ENCODE measurements at places on chromosomes 6 and 20. TPM values are rescaled to one million over a fixed set of nuclear protein-coding genes. Genes with fewer than 3 reads are reported as not detected.
A peak's percentile ranks its signal among the peaks of the same experiment; 100 is the strongest.

Gene LPIN3
- 30.5 TPM for total RNA-seq

DNA sequence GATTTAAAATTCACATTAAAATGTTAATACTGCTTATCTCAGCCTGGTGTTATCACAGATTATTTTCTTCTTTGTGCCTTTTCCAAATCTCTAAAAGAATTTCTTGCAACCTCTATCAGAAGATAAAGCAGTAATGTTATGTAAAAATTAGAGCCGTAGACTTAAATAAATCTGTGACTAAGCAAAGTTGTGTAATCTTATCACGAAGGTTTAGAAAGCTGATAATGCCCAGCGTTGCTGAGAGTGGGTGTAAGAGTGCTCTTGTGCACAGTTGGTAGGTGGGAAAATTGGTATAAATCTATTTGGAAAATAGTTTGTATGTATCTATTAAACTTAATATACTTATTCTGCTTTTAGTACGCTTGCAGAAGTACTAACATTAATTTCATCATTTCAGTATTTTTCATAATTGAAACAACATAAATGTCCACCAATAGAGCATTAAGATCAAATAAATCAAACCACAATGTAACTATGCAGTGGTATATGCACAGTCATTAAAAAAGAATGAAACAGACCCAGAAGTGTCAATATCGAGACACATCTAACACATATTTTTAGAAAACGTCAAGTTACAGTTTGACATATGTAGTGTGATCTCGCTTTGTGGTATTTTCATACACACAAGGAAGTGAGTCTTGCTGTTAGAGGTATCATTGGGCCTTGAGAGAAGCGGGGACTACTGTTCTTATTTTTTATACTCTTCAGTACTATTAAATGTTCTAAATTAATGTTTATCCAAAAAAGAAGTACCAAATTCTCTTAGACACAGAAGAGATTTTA, 54.4 kb upstream of the PBOV1 start:
- H3K4me1 ChIP-seq: no peaks in the 10 kb centered on the region
- no peaks in the 10 kb centered on the region for H3K36me3 ChIP-seq
- H3K27ac ChIP-seq: no peak overlapping the region
- DNase-seq: no peak
- no peak overlapping the region for H3K4me3 ChIP-seq

Gene GPR6
- not detected for total RNA-seq

DNA sequence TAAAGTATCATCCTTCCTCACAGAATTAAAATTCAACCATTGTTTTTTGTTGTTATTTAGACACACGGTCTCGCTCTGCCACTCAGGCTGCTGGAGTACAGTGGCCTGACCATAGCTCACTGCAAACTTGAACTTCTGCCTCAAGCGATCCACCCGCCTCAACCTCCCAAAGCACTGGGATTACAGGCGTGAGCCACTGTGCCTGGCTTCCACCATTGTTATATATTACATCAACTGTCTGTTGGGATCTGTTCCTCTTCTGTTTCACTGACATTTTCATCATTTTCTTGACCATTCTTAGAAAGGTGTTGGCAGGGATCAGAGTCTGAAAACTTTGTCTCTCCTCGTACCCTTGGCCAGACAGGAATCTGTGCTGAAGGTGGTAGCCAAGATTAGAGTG, 21.3 kb upstream of the TULP1 start:
- H3K36me3 ChIP-seq: no peaks in the 10 kb centered on the region
- H3K4me3 ChIP-seq: no peak overlapping the region
- no peak overlapping the region for H3K27ac ChIP-seq
- no peak for DNase-seq

Gene TCF15
- total RNA-seq: not detected

Gene TUBB1
- total RNA-seq: 0.48 TPM

Gene TREM1
- total RNA-seq: 0.26 TPM

GRCh38 chr20:57615445-57615811, 4.8 kb downstream of the ZBP1 start:
- no peak for DNase-seq
- H3K27me3 ChIP-seq: no peaks in the 10 kb centered on the region
- H3K4me3 ChIP-seq: no peak overlapping the region
- H3K4me1 ChIP-seq: no peaks in the 10 kb centered on the region
- no peak overlapping the region for H3K27ac ChIP-seq

DNA sequence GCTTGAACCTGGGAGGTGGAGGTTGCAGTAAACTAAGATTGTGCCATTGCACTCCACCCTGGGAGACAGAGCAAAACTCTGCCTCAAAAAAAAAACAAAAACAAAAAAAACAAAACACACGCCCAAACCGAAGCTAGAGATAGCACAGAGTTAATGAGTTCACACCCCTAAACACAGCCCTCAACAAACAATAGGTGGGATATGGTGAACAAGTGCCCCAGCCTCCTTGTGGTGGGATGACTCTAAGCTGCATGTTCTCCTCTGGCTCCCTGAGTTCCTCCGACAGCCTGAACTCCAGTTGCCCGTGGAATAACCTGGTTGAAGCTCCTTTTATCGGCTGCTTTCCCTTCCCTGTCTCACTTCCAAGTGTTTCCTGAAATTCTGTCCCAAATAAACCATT, 22.1 kb upstream of the DSN1 start:
- H3K27ac ChIP-seq: no peak overlapping the region
- H3K27me3 ChIP-seq: no peaks in the 10 kb centered on the region
- H3K36me3 ChIP-seq: no peaks in the 10 kb centered on the region
- no peak overlapping the region for H3K4me3 ChIP-seq

Gene TGM3
- total RNA-seq: not detected

- no peaks in the 10 kb centered on the region for H3K36me3 ChIP-seq
- H3K27me3 ChIP-seq: no peaks in the 10 kb centered on the region
- DNase-seq: no peak
Observed at GRCh38 chr6:1966713-1967112, 278.7 kb downstream of the GMDS start.

DNA sequence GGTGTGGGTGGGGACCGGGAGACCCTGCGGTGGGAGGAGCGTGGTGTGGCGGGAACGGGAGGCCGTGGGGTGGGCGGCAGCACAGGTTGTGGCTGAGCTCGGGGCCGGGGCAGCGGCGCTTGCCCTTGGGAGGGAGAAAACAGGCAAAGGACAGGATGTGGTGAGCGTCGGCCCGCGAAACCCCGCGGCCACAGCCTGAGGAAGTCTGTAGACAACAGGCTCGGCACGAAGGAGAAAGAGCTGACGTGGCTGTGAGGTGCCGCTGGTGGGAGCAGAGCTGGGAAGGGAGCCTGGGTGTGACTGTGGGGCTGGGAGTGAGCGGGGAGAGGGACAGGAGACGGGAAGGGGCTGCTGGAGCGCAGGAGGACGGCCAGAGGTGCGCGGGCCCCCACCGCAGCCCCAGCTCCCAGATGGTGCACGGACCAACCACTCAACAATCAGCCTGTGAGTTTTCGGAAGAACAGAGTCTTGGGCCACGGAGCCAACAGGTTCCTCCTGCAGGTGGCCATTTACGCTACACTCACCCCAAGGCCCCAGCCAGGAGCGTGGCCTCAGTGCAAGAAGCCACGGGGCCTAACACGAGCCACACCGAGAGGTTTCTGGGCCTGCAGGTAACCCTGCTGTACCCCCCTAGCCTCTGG, 202.8 kb downstream of the DLL1 start:
- H3K4me1 ChIP-seq: no peaks in the 10 kb centered on the region
- no peaks in the 10 kb centered on the region for H3K27me3 ChIP-seq
- no peak overlapping the region for H3K27ac ChIP-seq
- no peaks in the 10 kb centered on the region for H3K36me3 ChIP-seq
- DNase-seq: peak; percentile 12
- no peak overlapping the region for H3K4me3 ChIP-seq

DNA sequence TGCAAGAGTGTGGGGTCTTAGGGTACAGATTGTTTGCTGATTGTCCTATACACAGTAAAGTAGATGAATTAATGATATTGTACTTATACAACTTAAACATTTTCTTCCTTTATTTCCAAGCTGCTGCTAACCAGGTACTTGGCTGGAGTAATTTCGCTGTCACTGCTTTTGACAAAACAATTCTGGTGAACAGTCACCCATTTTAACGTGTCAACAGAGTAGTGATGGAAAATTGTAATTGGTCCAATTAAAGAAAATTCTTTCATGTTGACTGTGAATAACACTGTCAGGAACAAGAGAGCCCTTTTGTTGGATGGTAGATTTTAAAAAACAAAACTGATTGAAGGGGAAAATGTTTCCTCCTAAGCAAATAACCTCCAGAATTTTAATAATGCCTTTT, 26.4 kb upstream of the MROH8 start:
- no peak overlapping the region for H3K4me3 ChIP-seq
- H3K4me1 ChIP-seq: no peaks in the 10 kb centered on the region
- H3K36me3 ChIP-seq: no peaks in the 10 kb centered on the region
- no peak overlapping the region for H3K27ac ChIP-seq

GRCh38 chr6:15086348-15087158, 159.3 kb upstream of the JARID2 start:
- H3K4me3 ChIP-seq: no peak overlapping the region
- H3K27ac ChIP-seq: no peak overlapping the region
- H3K27me3 ChIP-seq: no peaks in the 10 kb centered on the region

DNA sequence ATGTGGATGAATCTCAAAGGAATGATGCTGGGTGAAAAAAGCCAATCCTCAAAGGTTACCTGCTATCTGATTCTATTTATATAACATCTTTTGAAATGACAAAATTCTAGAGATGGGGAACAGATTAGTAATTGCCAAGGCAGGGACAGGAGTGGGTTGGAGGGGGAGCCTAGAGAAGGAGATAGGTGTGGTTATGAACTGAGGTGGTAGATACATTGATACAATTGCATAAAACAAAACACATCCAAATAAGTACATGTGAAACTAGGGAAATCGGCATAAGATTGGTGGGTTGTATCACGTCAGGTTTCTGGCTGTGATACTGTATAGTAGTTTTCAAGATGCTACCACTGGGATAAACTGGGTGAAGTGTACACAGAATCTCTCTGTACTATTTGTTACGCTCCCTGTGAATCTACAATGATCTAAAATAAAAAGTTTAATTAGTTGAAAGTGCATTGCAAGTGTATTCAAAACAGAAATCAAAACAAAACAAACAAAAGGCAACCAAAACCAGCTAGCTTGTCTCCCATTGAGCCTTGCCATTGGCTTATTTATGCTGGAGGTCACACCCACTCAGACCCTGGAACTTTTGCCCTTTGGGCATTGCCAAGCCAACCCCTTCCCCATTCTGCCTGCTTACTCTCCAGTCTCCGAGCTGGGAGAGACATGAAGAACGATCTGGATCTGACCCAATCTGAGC, 27.8 kb downstream of the PPP1R16B start:
- DNase-seq: no peak
- no peak overlapping the region for H3K27ac ChIP-seq
- no peak overlapping the region for H3K4me3 ChIP-seq

DNA sequence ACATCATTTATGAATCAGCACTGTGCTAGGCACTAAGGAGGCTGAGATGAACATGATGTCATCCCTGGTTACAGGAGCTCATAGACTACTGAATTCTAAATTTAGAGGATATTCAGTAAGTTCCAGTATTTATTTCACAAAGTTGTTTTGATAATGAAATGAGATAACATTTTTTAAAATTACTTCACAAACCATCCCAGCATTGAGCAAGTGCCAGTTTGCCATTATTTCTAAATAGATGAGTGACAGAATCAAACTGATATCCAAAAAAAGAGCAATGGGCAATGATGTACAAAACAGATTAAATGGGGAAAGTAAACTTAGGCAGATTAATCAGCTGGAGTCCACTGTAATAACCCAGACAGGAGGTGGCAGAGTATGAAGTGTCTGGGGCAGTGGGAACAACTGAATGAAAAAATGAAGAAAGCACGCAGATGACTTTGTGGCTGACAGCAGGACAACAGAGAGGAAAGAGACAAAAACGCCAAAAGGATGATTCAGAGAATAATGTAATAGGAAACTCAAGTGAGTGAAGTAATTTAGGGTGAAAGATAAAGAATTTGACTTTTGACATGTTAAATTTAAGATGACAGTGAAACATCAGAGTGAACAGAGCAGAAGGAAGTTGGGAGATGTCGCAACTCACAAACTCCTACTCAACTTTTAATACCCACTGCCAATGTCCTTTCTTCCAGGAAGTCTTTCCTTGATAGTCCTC, 70.2 kb downstream of the RCAN2 start:
- H3K36me3 ChIP-seq: no peaks in the 10 kb centered on the region
- no peaks in the 10 kb centered on the region for H3K4me1 ChIP-seq
- no peak for DNase-seq
- no peaks in the 10 kb centered on the region for H3K27me3 ChIP-seq

- peak; percentile 43 for DNase-seq
- H3K27me3 ChIP-seq: no peaks in the 10 kb centered on the region
- peak overlapping the region; percentile 65 for H3K27ac ChIP-seq
- peaks cover 8% of the 10 kb centered on the region for H3K4me1 ChIP-seq
- H3K36me3 ChIP-seq: no peaks in the 10 kb centered on the region
- no peak overlapping the region for H3K4me3 ChIP-seq
Observed at GRCh38 chr6:11370191-11371018, 137.9 kb upstream of the NEDD9 start.

Gene XRN2
- 32.6 TPM for total RNA-seq

GRCh38 chr20:40913224-40914185, 115.1 kb upstream of the TOP1 start:
- DNase-seq: no peak
- no peaks in the 10 kb centered on the region for H3K27me3 ChIP-seq
- no peak overlapping the region for H3K4me3 ChIP-seq
- H3K27ac ChIP-seq: no peak overlapping the region
- no peaks in the 10 kb centered on the region for H3K4me1 ChIP-seq
- H3K36me3 ChIP-seq: no peaks in the 10 kb centered on the region

Gene TMEM170B
- total RNA-seq: 2.0 TPM

DNA sequence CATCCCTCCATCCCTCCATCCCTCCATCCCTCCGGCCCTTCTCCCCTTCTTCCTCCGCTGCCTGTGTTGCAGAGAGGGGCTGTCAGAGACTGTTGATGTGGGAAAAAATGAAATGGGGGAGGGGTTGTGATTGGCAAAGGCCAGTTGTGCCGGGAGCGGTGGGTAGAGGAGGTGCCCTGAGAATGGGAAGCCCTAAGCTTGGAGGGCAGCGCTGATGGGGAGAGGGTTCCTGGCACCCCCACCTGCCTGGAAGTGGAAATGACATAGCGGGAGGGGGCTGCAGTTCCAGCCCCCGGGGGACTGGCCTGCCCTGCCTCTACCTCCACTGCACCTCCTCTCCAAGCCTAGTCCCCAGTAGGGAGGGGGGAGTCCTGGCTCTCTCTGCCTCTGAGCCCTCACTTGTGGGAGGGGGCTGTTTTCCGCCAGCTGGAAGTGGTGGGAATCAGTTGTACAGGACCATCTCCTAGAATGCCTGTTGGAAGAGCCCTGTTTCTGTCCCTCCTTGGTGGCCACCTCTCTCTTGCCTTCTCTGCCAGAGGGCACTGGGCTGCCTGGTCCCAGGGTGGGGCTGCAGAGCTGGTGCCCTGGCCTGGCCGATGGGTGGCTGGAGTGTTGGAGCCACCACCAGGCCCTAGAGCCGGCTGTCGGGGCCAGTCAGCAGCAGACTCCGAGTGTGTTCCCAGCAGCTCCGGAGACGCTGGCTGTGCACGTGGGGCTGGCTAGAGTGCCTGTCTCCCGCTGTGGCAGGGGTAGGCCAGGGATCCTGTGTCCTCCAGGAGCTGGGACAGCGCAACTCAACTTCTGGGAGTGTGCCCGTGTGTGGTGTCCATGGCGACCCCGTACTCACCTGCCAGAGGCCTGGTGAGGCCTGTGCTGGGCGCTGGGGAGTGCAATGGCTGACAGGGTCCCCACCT, 1.5 kb downstream of the DLGAP4 start:
- DNase-seq: no peak
- H3K36me3 ChIP-seq: no peaks in the 10 kb centered on the region
- H3K4me3 ChIP-seq: no peak overlapping the region
- peaks cover 12% of the 10 kb centered on the region for H3K27me3 ChIP-seq
- no peaks in the 10 kb centered on the region for H3K4me1 ChIP-seq
- H3K27ac ChIP-seq: no peak overlapping the region

Gene GPLD1
- total RNA-seq: 5.8 TPM

Data from uterus (tissue), 4 donors.